ENCODE measurements at places on chromosomes 12 and 14.

GRCh38 chr14:52446355-52446754, 106.0 kb downstream of the TXNDC16 start:
- no peak for DNase-seq

DNA sequence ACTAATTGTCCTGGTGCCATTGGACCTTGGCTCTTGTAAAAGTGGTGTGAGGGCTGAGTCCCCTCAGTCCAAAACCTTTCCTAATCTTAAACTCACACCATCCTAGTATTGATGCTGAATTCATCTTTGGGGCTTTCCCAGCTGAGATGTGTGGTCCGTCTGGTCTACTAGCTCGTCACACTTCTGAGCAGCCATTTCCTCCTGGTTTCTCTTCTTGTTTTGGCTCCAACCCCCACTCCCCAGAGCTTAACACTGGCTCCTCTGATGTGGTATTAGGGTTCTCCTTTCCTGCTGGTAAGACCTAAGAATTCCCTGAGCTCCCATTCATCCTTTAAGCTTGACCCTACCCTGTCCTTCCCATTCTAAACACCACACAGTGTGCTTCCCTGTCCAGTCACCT, 900.6 kb downstream of the VRK1 start:
- no peak for DNase-seq

- DNase-seq: no peak
These were observed 150.4 kb downstream of the ZNF664 start for GRCh38 chr12:124123296-124124000.

DNA sequence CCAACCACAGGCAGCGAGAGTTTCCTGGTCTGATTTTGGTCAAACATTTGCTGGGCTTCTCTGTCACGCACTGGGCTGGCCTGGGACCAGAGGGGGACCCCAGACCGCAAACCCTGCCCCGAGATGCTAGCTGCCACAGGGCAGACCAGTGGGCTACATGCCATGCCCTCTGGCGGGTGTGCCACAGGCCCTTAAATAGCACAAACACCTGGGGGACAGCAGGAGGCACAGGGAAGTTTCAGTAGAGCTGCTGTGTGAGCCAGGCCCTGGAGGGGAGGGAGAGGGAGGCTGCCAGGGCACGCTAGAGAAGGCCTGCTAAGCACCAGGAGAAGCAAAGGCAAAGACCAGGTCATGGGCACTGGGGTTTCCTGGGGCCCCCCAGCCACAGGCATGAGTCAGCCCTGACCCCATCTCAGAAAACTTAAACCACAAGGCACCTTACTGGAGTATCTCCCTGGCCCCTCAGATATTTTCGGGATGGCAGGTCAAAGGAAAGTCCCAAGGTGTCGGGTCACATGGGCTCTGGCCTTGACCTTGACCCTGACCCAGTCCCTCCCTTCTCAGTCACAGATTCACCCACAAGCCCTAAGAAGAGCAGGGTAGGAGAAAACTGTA, 29.2 kb downstream of the ITPK1 start:
- no peak for DNase-seq

All from urothelium cell line (cell line).